NCI-H1417 (cell line): ENCODE measurements at places on chromosomes 7 and 10.

- no peak for DNase-seq
Observed at GRCh38 chr10:2895594-2896196, 171.7 kb upstream of the PFKP start.

- no peak for DNase-seq
Observed at GRCh38 chr10:31253237-31253636, 65.8 kb upstream of the ZEB1 start.

GRCh38 chr10:123891144-123892071 lies at the start of gene CPXM2:
CPXM2 (minus strand) TSS chr10:123891807; CDS start chr10:123891659, 148 bp downstream.
- DNase-seq, result no peak

- no peak for DNase-seq
Observed at GRCh38 chr7:134692344-134692705, 45.7 kb downstream of the BPGM start.

GRCh38 chr10:79017882-79018520 lies 50.8 kb upstream of the ZMIZ1 start:
- DNase-seq, result no peak

GRCh38 chr7:154375956-154376355 lies 323.8 kb downstream of the DPP6 start:
- DNase-seq, result no peak

DNA sequence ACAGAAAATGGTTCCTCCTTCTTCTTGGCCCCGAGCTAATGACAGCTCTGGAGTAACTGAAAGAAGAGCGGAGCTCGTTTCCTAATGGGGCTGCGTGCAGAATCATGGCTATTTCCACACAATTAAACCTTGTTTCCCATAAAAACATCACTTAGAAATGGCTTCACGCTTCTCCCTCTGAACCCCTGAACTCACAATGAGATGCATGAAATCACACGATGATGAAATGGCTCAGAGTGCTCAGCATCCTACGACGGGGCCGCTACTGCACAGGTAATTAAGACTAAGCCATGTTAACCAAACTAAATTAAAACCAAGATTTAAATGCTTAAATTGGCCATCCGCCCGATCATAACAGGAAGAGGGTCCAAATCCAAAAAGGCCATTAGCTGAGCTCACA lies 80.0 kb upstream of the DNAAF5 start:
- no peak for DNase-seq

GRCh38 chr7:2258661-2259365 lies 16.8 kb downstream of the NUDT1 start:
- DNase-seq, result no peak

GRCh38 chr10:125857185-125857760 lies 23.8 kb downstream of the DHX32 start:
- DNase-seq, result no peak

GRCh38 chr7:33821970-33822369 lies 83.4 kb upstream of the BMPER start:
- DNase-seq, result no peak

- DNase-seq, result peak; percentile 64
Observed at GRCh38 chr10:61733358-61733940, 70.7 kb downstream of the CABCOCO1 start.

DNA sequence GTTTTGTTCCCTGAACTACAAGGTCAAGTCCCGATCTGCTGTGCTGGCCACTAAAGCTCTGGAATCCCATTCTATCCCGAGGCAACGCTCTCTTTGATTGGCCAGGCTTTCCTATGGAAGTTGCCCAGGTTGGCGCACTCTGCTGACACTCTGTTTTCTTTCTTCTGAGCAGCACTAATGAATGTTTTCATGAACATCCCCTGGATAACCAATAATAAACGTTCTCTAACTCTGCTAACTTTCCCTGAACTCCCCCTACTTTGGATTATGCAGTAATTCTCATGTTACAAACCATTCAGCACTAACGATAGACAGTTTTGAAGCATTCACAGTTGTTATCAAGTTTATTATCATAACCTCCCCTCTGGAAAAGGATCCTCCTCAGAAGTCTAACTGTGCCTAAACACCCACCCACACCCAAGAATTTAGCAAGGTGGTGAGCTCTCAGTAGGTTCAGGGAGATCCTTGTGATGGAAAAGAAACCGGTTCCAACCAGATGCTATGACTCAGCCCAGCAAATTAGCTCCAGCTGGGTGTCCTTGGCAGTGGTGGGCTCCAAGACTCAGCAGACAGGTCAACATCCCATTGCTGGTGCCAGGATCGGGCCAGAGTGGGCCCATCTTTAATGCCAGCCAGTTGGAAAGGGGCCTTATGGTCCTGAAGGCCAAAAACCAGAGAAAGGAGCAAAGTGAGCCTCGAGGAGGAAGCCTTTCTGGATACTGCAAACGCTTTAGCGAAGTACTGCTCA lies 68.4 kb downstream of the CREB3L2 start:
- DNase-seq, result no peak

- no peak for DNase-seq
Observed at GRCh38 chr7:19899529-19899928, 126.1 kb upstream of the TMEM196 start.

- no peak for DNase-seq
Observed at GRCh38 chr7:121499624-121500023, 103.5 kb upstream of the FAM3C start.

DNA sequence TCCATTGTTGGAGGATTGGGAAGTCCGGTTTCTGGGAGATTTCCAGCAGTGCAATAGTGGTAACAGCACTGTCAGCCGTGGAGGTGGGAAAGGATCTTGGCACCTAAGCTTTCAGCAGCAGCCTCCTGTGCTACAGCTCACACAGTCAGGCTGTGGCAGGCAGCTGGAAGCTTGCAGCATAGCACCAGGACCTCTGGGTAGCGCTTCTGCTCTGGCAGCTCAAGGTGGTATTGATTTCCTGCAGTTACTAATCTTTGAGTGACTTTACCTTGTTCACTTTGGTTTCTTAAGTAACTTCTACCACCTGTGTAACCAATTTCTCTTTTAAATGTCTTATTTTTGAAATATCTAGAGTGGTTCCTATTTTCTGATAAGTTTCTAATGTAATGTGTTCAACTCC lies 130.5 kb downstream of the LHFPL3 start:
- no peak for DNase-seq

- no peak for DNase-seq
Observed at GRCh38 chr7:46029111-46029704, 108.1 kb upstream of the IGFBP3 start.

GRCh38 chr7:150666412-150666811 lies 19.1 kb upstream of the GIMAP2 start:
- DNase-seq, result no peak

DNA sequence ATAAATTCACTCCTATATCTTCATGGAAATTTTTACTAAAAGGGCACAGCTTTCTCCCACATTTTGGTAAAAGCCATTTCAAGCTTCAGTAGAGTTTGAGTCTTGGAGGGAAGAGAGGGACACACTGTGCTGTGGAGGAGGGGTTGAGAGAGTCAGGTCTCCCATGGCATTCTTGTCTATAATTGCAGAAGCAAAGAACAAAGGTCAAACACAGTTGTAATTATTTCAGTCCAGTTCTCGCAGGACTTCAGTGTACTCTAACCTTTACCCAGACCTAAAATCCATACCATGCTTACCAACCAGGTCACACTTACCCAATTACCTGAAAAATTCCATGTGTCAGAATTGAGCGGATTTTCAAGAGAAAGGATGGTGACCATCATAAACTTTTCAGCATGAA lies 298.4 kb downstream of the XPNPEP1 start:
- DNase-seq, result no peak

DNA sequence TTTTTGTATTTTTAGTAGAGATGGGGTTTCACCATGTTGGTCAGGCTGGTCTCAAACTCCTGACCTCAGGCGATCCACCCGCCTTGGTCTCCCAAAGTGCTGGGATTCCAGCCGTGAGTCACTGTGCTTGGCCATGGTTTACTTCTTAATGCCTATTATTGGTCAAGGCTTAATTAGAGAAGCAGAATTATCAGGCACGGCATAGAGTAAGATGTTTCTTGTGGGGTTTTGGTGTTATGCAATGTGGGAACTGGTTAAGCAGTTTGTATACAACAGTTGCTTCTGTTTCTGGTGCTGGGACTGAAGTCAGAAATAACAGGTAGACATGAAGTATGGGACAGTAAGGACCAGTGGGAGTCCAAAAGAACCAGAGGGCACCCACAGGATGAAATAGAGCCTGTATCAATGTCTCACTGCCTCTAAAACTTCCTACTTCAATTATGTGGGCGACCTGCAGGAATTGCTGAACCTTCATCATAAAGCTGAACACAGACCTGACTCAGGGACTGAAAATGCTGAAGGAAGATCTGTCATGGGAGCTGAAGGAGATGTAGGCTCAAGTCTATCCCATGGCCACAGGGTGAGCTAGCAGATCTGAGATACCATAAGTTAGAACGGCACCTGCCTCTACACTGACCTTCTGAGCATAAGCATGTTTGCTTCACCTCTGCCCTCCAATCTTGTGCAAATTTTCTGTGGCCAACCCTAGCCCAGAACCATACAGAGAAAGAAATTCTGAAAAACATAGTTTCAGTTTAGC lies 38.3 kb upstream of the VCL start:
- DNase-seq, result no peak

DNA sequence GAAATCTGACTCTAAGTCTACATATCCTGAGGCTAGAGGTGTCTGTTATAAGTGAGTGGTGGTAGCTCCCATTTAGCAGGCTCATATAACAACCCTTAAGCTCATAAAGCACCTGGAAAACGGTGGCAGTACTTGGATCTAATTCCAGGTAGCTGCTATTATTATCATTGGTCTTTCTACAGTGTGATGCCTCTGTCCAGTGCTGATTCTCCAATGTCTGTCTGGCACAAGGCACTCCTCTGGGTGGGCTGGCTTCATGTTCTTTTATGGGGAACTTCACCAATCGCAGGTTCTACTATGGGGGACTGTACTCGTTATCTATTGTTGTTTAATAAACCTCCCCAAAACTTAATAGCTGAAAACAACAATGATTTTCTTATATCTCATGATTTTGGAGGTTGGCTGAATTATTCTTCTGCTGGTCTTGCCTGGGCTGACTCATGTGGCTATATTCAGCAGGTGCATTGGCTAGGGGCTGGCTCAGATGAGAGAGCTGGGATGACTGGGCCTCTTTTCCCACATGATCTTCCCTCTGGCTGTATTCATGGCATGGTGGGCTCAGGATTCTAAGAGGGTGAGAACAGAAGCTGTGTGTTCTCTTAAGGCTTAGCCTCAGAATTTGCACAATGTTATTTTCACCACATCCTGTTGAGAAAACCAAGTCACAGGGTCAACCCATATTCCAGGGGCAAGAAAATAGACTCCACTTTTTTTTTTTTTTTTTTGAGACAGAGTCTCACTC lies 93.0 kb upstream of the PCGF5 start:
- no peak for DNase-seq

GRCh38 chr10:5479481-5480161 lies 19.7 kb downstream of the CALML5 start:
- DNase-seq, result no peak

GRCh38 chr7:86747698-86748097 lies 104.0 kb downstream of the GRM3 start:
- DNase-seq, result peak; percentile 64

DNA sequence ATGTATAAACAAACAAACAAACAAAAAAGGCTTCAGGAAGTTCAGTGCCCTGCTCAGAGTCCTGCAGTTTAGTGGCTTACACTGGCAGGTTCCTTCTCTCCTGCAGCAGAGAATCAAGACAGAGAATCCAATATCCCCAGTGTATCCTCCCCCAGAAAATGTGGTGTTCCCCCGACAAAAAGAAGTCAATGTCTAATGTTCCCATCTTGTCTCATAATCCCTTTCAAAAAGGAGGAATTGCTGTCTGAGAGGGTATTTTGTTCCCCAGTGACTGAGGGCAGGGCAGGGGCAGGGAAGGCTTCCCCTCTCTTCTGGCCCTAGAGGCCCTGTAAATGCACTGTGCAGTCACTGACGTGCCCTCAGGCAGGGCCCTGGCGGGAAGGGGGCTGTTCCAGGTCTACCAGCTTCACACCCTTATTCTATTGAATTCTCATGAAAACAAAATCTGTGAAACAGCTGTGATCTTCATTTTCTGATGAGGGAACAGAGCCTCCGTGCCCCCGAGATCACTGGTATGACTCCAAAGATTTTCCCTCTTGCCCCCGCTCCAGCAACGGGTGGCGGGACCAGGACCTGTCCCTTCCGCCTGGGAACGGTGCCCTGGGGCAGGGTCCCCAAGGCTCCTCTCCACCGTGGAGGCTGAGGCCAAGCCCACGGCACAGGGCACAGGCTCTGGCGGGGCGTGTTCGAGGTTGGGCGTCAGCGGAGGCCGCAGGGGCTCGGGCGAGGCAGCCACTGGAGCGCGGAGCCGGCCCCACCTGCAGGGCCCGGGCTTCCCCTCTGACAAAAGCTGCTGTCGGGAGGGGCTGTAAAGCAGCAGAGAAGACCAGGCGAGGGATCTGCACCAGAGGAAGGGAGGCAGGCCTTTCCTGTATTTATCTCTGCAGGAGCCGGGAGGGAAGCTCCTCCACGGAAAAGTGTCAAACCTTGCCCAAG lies 13.4 kb upstream of the WDFY4 start:
- no peak for DNase-seq

GRCh38 chr10:4517746-4518145 lies 308.3 kb upstream of the AKR1E2 start:
- DNase-seq, result no peak

DNA sequence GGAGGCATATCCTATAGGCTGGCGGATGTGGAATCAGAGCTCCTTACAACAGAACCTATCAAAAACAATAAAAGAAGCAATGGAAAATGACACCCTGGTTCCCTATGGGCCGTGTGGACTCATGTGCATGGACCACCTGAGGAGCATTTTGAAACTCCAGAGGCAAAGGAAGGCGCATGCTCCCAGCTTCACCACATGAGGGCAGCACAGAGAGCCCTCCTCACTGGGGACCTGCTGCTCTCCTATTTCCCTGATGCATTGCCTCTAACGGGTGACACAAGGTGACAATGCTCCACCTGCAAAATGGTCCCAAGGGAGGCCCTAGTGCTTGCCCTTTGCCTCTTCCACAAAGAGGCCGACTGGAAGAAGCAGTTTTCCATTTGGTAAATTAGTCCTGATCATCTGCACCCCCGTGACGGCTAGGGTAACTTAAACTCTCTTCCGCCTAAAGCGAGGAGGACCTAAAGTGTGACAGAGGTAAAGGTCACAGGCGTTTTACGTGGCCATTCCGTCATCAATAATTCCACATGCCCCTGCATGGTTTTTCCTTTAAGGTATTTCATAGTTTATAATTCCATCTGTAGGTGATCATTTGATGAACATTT lies 67.7 kb downstream of the GPAM start:
- DNase-seq, result no peak

DNA sequence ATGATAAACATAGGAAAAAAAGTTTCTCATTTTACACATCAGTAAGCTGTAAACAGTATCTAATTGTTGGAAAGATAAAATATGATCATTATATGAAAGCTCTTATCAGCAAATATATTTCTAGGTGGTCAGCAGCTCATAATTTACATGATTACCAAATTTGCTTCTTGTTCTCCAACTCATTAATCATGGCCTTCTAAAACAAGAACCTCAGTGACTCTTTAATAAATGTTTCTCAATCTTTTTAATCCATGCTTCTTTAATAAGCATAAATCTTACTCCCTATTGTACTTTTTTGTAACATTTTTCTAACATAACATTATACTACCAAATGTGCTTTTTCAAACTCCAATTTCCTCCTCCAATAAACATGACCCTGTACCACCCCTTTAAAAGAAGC lies 5.9 kb downstream of the ITGB1 start:
- DNase-seq, result no peak
